ENCODE measurements at places on chromosomes 5 and 9.

DNA sequence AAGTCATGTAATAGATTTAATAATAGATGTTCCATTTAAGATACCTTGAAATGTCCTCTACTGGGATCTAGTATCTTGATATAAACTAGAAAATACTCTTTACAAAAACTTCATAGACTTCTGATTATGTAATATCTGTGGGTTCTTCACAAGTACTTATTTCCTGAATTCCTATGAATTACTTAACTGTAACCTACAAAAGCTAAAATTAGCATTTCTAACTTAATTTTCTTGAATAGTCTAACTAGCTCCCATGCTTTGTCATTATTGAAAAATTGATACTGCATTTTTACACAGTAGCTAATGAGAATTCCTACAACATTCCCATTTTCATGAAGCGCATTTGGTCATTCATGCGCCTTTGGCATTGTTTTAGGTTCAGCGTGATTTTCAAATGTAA lies 1828.2 kb downstream of the MAT2B start:
- no peak for DNase-seq

- DNase-seq = no peak
Observed at GRCh38 chr9:33211695-33212393, 28.1 kb upstream of the SPINK4 start.

- DNase-seq = no peak
Observed at GRCh38 chr5:160174780-160175437, 54.4 kb upstream of the FABP6 start.

DNA sequence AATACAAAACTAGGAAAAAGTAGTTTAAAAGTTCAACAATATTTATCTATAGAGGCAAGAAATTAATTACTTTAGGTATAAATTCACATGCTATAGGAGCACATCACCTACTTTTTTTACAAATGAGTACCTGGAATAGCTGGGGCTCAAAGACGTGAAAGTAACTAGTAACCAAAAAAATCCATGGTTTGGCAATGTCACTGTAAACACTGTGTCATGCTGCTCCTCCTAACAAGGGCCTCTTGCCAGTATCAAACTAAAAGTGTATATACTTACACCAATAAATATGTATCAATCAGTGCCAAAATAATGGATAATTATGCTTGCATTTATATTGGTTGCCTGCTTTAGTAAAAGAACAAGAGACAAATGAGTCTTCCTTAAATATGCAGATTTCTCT lies 78.9 kb downstream of the AP3B1 start:
- DNase-seq = no peak

GRCh38 chr9:93045521-93045920 lies 13.0 kb upstream of the SUSD3 start:
- DNase-seq = no peak

DNA sequence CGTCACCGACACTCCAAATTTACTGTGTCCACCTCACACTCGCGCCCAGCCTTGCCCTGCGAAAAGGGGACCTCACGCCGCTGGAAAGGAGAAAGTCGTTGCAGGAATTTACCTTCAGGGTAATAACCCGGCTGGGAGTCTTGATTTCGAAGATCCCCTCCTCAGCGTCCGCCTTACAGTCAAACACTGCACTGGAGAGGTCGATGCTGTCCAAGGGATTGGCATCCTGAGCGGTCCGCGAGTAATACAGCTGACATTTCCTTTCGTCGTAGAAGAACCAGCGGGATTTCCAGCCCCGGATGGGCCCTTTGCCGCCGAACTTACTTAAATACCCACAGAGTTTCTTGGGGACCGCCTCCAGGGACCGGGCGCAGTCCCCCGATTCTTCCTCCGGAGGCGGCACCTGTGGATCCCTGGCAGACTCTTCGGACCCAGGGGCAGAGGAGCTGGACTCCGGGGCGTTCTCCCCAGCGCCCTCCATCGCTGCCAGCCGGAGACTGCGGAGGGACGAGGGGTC lies 330 bp downstream of the TBC1D2 start:
- DNase-seq = no peak

- no peak for DNase-seq
Observed at GRCh38 chr5:142420561-142421227, 95.9 kb upstream of the SPRY4 start.

DNA sequence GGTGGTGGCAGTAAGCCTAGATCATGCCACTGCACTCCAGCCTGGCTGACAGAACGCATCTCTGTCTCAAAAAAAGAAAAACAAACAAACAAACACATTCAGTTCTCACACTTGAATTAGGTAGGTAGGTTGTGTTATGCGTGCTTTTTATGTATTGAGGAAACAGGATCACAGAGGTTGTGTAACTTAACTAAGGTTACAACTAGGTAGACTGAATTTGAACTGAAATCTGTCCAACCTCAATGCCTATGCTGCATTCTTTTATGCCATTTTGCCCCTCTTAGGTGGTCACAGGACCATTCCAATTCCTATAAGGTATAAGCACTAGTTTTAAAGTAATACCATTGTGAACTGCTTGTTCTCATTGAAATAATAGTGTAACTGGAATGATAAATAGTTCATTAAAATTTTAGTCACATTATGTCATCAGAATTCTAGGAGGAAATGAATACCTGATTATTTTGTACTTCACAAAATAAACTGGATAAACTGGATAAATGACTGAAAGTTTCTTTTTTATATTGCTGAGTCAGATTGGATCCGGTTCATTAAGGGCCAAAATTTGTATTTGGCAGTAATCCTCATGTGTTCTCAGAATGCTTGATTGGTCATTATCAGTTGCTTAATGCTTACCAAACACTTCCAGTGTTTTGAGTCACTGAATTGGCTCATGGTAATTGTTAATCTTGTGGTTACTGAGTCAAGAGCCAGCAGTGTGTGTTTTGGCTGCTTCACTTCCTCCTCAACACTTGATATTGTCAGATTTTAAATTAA lies 7.1 kb downstream of the UBAP1 start:
- DNase-seq = no peak

Measured in natural killer cell (primary cell).